AG04450 (cell line): ENCODE measurements at places on chromosomes 3 and 15.

- DNase-seq: no peak
Observed at GRCh38 chr15:83873966-83874365, 220.0 kb downstream of the ADAMTSL3 start.

- DNase-seq: peak; percentile 58
Observed at GRCh38 chr15:91515188-91515754, 338.2 kb upstream of the SLCO3A1 start.

DNA sequence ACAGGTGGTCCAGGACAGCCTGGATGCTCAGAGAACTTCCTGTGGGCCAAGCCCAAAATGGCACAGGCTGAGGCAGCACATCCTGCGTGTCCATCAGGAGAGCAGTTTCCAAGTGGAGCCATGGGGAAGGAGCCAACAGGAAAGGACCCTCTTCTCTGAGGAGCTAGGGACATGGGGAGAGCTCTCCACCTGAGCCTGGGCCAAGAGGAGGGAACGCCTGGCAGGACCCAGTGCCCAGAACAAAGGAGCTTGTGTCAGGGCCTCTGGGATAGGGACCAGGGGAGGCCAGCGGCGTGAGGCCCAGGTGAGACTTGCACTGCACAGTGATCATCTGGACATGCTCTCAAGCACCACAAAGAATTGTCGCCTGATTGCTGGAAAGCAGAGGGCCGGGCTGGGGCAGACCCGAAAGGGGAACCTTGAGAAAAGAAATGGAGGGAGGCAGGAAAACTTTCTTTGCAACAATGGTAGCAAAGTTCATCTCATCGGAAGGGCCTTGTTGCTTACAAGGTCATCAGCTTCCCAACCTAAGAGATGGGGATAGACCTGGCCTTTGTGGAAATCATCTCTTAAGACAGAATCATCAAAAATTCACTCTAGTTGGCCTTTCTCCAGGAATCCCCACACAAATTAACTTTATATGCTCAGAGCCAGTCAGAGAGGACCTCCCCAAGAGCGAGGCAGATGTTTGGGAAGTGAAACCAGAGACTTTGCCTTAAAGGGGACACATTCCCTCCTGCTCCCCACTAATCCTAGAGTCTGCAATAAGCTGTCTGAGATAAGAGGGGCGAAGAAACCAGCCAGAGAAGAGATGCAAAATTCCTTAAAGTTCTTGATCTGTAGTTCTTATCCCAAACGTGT is 47.7 kb upstream of the HES1 start:
- no peak for DNase-seq

DNA sequence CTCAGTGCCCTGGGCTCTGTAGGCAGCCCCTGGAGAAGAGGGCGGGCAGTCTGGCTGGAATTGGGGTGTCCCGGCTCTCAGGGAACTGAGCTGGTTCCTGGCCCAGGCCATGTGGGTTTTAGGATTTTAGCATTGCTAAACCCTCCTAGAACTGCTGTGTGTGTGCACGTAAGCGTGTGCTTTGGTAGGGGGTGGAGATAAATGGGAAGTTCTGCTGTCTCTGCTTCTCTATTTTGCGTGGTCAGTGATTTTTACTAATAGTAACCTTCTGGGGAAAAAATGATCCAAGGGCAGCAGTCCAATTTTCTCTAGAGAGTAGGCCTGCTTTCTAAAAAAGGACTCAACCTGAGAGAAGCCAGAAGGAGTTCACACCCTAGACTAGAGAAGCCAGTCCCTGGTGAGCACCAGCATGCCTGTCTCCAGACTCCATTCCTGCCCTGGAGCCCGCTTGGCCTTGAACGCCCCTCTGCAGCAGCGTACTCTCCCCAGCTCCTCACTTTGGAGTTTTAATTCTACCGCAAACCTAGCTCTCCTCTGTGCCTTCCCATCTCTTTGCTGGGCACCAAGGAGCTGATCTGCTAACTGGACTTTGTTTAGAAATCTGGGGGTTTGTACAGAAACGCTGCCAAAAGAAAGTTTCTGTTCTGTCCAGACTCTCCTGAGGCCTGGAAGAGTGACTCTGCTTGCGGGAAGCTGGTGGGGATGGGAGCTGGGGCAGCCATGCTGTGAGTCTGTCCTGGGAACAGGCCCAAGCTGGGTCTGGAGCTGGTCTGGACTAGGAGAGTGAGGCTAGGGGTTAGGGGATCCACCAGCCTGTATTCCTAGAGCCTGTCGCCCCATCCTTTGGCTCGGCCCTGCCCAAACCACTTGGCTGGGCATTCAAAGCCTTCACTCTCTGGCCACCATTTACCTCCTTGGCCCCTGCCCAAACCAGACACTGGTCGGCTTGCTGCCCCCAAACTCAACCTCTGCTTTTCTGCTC is 19.7 kb downstream of the CORO2B start:
- DNase-seq: no peak

- DNase-seq: no peak
Observed at GRCh38 chr3:73461547-73461946, 163.2 kb downstream of the PDZRN3 start.

DNA sequence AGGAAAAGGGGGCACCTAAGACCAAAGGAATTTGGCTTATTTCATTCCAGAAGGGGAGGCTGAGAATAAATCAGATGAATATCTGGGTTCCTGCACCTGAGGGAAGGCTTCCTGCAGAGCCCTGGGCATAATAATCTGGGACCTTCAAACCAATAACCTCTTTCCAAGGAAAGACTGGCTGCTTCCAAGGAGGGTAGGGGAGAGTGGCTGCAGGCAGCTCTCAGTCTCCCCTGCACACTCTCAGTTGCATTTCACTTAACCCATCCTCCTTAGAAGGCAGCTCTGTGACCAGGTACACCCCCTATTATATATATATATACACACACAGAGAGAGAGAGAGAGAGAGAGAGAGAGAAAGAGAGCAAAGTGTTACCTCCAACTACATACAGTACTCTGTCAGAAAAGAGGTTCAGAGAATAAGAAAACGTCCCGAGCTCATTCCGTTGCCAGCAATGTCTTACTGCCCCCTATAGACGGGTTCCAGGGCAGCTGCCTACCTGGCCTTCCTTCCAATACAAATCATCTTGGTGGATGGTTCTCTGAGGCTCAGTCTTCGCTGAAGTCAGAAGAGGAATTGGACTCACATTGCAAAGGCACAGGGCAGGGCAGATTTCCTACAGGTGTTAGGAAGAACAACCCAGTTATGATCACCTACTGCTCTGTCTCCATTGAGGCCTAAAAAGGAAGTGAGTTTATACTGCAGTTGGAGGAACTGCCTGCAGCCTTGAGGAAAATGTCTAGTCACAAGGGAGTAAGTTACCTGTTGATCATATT is 26.1 kb downstream of the CAPN3 start:
- peak; percentile 27 for DNase-seq

DNA sequence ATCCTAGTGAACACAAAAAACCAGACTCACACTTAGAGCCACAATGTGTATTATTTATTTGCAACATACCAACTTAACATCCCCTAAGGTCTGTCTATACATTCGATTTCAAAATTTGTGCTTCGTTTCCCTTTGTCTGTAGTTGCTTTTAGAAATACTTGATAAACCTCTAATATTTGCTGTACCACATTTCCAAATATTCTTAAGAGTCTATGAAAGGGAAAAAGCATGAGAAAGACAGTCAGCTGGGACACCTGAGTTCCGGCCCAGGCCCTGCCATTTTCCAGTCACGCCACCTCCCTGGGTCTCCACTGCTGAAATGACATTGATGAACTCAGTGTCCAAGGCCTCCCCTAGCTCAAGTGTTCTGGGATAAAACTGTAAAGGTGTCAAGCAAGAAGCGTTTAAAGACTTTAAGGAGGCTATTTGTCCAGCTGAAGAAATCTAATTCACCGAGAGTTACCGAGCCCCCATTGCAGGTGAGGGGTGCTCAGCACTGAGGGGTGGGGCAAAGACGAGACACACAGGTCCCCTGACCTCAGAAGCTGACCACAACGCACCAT is 26.6 kb downstream of the LRRC2 start:
- DNase-seq: no peak

DNA sequence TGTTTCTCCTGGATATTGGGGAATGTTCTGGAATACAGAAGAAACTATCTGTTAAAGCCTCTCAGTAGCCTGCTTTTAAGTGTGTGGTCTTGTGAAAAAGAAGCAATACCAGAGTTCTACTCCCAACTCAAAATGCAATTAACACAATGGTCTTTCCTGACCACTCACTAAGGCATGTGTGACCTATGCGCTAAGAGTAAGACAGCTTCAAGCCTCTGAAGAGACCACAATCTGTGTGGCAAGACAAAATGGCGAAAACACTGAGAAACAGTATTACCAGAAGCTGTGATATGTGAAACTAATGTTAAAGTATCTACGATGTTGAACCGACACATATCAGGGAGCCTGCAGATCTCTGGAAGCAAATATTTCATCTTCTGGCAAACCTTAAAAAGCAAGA is 33.8 kb downstream of the RYK start:
- DNase-seq: no peak

- DNase-seq: no peak
Observed at GRCh38 chr3:120331076-120331475, 18.1 kb downstream of the LRRC58 start.

- no peak for DNase-seq
Observed at GRCh38 chr15:58401991-58402649, 29.7 kb upstream of the LIPC start.

GRCh38 chr3:49623071-49623470 is 51.1 kb upstream of the APEH start:
- no peak for DNase-seq

DNA sequence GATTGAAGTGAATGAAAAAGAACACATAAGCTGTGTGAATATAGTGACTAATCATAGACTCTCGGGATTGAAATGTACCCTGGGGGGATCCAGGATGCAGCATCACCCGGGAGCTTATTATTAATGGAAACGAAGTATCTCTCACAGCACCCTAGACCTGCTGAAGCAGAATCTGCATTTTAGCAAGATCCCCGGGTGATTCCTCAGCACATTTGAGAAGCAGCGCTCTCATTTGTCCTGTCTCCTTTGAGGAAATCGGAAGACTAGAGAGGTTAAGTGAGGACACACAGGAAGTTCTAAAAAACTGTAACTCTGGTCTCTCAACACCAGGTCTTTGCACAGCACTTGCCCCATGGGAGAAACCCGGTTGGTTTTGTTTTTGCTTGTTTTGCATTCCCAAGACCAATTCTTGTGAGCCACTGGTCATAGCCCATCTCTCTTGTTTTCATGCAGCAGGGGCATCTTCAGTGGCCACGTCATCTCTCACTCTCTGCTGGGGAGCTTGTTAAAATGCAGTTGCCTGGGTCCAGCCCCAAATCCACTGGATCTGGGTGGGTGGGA is 30.2 kb downstream of the ZNF710 start:
- DNase-seq: no peak

GRCh38 chr3:54557538-54558428 is 370.1 kb downstream of the LRTM1 start:
- no peak for DNase-seq
